Amniotic stem cell (primary cell): ENCODE measurements at places on chromosomes 16 and 17.
A peak's percentile ranks its signal among the peaks of the same experiment; 100 is the strongest.

- no peak for DNase-seq
These were observed 47.7 kb downstream of the VAC14 start for GRCh38 chr16:70753228-70753627.

DNA sequence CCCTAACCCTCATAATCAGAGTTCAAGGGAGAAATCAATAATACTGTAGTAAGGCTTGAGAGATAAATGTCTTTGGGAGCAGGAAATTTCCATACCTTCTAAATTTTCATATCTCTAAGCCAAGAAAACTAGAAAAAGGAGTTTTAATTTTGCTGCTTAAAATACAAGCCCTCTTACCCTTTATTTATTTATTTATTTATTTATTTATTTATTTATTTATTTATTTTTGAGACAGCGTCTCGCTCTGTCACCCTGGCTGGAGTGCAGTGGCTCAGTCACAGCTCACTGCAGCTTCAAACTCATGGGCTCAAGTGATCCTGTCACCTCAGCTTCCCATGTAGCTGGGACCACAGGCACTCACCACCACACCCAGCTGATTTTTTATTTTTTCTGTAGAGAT, 69.0 kb upstream of the GNAO1 start:
- no peak for DNase-seq

DNA sequence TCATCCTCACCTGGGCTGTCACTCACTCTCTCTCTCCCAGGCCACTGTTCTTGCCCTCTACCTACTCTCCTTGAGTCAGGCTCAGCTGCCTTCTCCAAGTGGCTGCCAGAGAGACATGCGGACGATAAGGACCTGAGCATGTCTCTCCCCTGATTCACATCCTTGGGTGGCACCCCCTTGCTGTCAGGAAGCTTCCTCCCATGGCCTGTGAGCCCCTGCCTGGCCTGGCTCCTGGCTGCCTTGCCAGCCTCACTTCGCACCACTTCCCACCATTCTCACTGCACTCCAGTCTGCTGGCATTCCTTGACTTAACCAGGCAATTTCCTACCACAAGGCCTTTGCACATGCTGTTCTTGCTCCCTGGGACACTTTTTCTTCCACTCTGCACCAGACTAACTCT, 2.7 kb upstream of the ALDH3A1 start:
- DNase-seq: no peak

GRCh38 chr17:38357486-38358123, 6.0 kb downstream of the SOCS7 start:
- no peak for DNase-seq

DNA sequence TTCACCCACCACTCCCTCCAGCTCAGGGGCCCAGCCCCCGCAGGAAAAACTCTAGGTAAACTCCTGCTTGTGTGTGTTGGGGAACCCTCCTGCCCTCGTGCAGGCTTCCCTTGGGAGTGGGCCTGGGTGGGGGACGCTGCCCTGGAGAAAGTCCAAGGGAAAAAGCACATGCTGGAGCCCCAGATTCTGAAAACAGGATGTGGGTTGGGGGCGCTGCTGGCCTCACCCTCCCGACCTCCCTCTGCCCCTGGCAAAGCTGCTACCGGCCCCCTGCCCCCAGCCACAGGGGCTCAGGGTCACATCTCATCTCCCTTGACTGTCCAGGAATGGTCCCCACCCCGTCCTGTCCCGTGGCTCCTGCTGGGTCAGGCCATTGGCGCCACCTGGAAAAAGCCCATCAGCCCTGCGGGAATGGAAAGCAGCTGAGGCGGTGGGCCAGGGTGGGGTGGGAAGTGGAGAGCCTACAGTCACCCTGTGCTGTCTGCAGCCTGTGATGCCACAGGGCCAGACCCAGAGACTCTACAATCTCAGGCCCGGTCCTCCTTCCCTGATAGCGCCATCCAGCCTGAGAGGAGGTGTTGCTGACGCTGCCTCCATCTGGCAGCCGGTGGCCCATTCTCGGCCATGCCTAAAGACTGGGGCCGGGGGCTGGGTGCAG, 2.5 kb upstream of the GJD3 start:
- no peak for DNase-seq

- DNase-seq: no peak
These were observed 27.8 kb downstream of the ENDOV start for GRCh38 chr17:80442764-80443163.

DNA sequence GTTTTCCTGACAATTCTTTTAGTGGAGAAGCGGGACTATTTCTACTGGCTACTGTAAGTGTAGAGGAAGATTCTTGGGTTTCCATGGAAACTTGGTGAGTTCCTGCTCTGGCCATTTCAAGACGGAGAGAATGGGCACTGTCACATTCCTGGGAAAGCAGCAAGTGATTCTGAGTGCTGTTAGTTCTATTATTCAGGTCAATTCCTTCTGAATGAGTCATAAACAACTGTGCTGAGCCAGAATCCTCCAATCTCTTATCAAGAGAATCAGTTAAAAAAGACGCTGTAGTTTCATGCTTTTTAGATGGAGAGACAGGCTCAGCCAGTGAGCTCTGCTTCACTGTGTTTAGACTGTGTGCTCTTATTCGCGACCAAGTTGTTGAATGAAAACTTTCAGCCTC, 19.6 kb downstream of the AKAP10 start:
- peak; percentile 88 for DNase-seq
